ENCODE measurements at places on chromosomes 12 and 14.

GRCh38 chr12:68227356-68227755 lies 1.7 kb upstream of the IL26 start:
- DNase-seq: no peak

DNA sequence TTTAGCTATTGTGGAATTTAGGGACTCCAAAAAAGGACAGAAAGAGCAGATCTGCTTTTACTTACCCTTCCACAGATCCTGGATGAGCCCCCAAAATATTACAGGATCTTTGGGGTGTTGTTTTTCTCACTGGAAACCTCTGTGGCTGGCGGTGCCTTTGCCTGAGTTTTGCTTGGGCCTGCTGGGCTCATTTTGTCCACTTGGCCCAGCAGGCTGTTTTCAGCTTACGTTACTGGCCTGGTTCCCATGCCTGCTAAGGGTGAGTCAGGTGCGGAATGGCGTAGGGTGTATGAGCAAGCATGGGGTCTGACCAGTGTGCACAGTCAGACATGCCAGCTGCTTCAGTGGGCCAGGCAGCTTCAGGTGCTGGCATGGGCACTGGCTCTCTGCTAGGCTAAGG lies 45.8 kb downstream of the HSD17B6 start:
- DNase-seq: no peak

DNA sequence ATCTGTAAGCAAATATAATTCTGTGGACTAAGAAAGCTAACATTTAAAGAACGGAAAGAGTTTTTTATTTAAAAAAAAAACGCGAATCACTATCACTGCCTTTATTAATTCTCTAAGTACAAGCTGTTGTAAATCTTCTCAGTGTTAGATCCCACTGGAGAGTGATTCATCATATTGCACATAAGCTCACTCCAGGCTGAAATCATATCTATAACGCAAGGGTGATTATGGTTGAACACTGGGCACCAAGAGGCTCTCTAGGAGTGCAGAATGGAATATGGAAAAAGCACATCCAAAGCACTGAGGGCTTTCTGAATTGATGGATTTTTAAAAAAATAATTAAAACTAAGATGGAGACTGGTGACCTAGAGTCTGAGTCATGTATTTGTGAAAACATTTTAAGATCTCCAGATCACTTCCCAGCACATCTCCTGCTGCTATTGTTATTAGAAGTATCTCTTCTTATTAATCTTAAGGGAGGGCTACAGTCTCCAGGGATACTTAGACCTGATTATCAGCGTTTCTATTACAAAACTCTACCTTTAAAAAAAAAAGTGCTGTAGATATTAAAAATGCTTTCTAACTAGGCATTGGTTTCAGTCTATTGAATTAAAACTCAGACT lies 1106.8 kb downstream of the AACS start:
- no peak for DNase-seq

- no peak for DNase-seq
Measured at GRCh38 chr14:59243174-59243573, 54.7 kb downstream of the DAAM1 start.

- no peak for DNase-seq
Measured at GRCh38 chr12:49582201-49582600, 14.3 kb upstream of the MCRS1 start.

- no peak for DNase-seq
Measured at GRCh38 chr12:76545486-76545885, 14.1 kb downstream of the OSBPL8 start.

Measured in amygdala (tissue), 56 donors.